Upper lobe of left lung (tissue), 6 donors: ENCODE measurements at places on chromosomes 6 and 20. TPM values are rescaled to one million over a fixed set of nuclear protein-coding genes. Genes with fewer than 3 reads are reported as not detected.

DNA sequence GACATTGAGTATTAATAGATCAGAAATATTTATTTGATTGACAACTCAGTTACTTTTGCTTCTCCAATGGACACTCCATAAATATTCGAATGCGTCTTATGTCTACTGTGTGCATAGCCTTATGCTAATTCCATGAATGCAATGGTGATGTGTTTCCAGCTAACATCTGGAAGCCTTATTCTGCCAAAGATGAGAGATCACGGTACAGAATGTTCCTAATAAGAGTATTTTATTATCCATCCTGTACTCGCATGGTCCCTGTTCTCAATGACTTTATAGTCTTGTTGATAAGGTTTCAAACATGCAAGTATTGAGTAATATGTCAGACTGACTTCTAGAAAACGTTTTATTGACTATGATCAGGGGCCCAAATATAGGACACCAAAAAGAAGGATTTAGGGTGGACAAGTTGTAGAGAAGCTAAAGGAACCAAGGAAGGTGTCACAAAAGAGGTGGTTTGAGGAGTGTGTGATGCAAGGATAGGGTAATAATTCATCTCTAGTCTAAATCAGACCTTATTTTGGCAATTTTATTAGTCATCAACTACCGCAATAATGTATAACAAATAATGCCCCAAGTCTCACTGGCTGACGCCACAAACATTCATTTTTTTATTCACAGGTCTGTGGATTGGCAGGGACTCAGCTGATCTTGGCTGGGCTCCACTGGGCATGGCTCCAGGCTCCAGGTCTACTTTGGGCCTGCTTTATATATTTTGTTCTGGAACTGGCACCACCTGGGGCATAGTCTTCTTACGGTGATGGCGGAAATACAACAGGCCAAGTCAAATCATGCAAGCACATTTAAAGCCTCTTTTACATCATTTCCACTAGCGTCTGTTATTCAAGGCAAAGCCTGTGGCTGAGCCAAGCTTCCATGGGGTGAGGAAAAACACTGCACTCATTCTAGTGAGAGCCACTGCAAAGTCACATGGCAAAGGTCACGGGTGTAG, 24.5 kb upstream of the CD83 start:
- H3K4me1 ChIP-seq, result no peaks in the 10 kb centered on the region
- no peak overlapping the region for H3K4me3 ChIP-seq
- DNase-seq, result no peak
- no peak overlapping the region for H3K27ac ChIP-seq
- no peaks in the 10 kb centered on the region for H3K36me3 ChIP-seq

- no peak overlapping the region for H3K4me3 ChIP-seq
- H3K27ac ChIP-seq, result no peak overlapping the region
- no peaks in the 10 kb centered on the region for H3K27me3 ChIP-seq
Measured at GRCh38 chr6:43105538-43106222, 29.6 kb downstream of the PTK7 start.

GRCh38 chr6:74768120-74768519, 437.7 kb downstream of the COL12A1 start:
- no peaks in the 10 kb centered on the region for H3K27me3 ChIP-seq
- no peak overlapping the region for H3K4me3 ChIP-seq
- DNase-seq, result no peak
- H3K4me1 ChIP-seq, result no peaks in the 10 kb centered on the region
- H3K27ac ChIP-seq, result no peak overlapping the region
- no peaks in the 10 kb centered on the region for H3K36me3 ChIP-seq

DNA sequence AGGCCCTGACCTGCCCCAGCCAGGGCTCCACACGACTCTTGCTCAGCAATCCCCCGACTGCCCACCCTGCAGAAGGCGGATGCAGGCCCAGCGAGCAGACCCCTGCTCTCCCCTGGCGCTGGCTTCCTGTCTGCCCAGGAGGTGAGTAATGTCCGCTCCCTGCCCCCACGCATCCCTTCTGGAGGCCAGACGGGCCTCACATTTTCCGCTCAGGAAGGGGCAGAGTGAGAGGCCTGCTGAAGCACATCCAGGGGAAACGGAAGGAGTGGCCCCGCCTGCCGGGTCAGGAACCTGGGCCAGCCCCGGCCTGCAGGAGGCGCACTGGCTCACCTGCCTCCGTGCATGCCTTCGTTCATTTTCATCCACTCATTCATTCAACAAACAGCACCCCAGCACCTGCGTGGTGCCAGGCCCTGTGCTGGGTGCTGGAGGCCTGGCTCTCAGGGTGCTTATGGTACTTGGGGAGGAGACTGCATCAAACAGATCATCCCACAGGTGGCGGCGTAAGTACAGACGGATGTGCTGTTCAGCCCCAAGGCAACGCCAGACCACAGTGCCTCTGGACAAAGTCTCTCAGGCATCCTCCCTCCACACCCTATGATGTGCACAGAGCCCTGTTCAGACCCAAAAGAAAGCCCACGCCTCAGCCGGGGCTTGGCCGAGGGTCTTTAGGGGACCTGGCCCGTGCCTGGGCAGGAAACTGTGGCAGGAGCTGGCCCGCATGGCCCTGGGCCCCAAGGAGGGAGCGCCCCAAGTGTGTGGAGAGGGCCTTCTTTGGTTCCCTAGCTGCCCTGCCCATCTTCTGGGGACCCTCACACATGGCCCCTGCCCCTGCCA, 112.1 kb downstream of the ASXL1 start:
- peak overlapping the region; percentile 80 for H3K27ac ChIP-seq
- H3K4me3 ChIP-seq, result no peak overlapping the region
- peaks cover 87% of the 10 kb centered on the region for H3K4me1 ChIP-seq
- peak; percentile 86 for DNase-seq

- H3K27ac ChIP-seq, result no peak overlapping the region
- DNase-seq, result no peak
- peaks cover 22% of the 10 kb centered on the region for H3K4me1 ChIP-seq
- H3K4me3 ChIP-seq, result no peak overlapping the region
- peaks cover 4% of the 10 kb centered on the region for H3K27me3 ChIP-seq
Measured at GRCh38 chr20:40565682-40566040, 123.4 kb downstream of the MAFB start.

GRCh38 chr6:35385457-35386202, 43.3 kb downstream of the PPARD start:
- H3K36me3 ChIP-seq, result no peaks in the 10 kb centered on the region
- no peaks in the 10 kb centered on the region for H3K4me1 ChIP-seq
- DNase-seq, result no peak
- no peak overlapping the region for H3K4me3 ChIP-seq
- H3K27ac ChIP-seq, result no peak overlapping the region

- H3K4me3 ChIP-seq, result peak overlapping the region; percentile 55
- peaks cover 18% of the 10 kb centered on the region for H3K27me3 ChIP-seq
- DNase-seq, result peak; percentile 70
- peaks cover 34% of the 10 kb centered on the region for H3K4me1 ChIP-seq
Measured at GRCh38 chr6:7540595-7540994, 876 bp upstream of the DSP start.

GRCh38 chr6:108575905-108576494, 15.3 kb downstream of the FOXO3 start:
- DNase-seq, result no peak
- H3K27ac ChIP-seq, result peak overlapping the region; percentile 58
- H3K27me3 ChIP-seq, result no peaks in the 10 kb centered on the region
- peaks cover 74% of the 10 kb centered on the region for H3K4me1 ChIP-seq
- peaks cover 30% of the 10 kb centered on the region for H3K36me3 ChIP-seq

DNA sequence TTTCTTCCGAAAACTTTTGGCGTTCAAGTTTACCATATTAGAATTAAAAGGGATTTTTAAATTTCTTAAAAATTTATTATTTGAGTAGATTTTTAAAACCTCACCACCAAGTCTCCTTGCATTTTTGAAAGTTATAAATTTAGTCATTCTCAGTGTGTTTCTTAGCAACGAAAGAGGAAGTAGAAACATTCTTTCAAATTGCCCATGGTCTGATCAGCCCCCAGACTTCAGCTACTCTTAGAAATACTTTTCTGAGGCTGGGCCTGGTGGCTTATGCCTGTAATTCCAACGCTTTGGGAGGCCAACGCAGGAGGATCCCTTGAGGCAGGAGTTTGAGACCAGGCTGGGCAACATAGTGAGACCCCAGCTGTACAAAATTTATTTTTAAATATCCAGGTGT, 15.1 kb upstream of the RTF2 start:
- no peak overlapping the region for H3K4me3 ChIP-seq
- no peaks in the 10 kb centered on the region for H3K4me1 ChIP-seq
- H3K36me3 ChIP-seq, result no peaks in the 10 kb centered on the region
- H3K27ac ChIP-seq, result no peak overlapping the region
- no peak for DNase-seq
- no peaks in the 10 kb centered on the region for H3K27me3 ChIP-seq

- H3K27ac ChIP-seq, result no peak overlapping the region
- no peak for DNase-seq
- H3K4me1 ChIP-seq, result no peaks in the 10 kb centered on the region
- H3K4me3 ChIP-seq, result no peak overlapping the region
Measured at GRCh38 chr6:34806738-34807453, 15.0 kb downstream of the BLTP3A start.

- no peak for DNase-seq
- H3K36me3 ChIP-seq, result peaks cover 10% of the 10 kb centered on the region
- no peaks in the 10 kb centered on the region for H3K4me1 ChIP-seq
- H3K27me3 ChIP-seq, result no peaks in the 10 kb centered on the region
- no peak overlapping the region for H3K4me3 ChIP-seq
Measured at GRCh38 chr6:12113190-12113577, 101.1 kb downstream of the HIVEP1 start.

DNA sequence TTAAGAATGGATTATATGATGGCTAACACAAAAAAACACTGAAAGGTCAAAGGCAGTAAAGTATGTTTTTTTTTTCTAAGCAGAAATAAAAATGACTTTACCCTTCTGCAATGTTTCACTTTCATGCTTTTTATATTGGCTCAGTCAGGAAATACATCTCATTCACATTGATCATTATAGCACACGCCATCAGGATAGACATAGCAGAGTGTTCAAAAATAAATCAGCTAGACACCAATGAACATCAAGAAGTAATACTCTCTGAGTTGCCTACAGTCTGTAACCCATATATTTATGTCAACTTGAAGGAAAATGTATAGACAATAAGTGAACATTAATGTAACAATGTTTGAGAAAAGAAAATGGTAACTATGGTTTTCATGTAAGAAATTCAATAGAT, 535.2 kb upstream of the EPHA7 start:
- no peak for DNase-seq
- H3K4me1 ChIP-seq, result no peaks in the 10 kb centered on the region
- H3K36me3 ChIP-seq, result no peaks in the 10 kb centered on the region
- no peak overlapping the region for H3K4me3 ChIP-seq

GRCh38 chr20:1383623-1384404, 9.0 kb downstream of the FKBP1A start:
- H3K36me3 ChIP-seq, result no peaks in the 10 kb centered on the region
- H3K4me1 ChIP-seq, result peaks cover 95% of the 10 kb centered on the region
- H3K27ac ChIP-seq, result no peak overlapping the region

DNA sequence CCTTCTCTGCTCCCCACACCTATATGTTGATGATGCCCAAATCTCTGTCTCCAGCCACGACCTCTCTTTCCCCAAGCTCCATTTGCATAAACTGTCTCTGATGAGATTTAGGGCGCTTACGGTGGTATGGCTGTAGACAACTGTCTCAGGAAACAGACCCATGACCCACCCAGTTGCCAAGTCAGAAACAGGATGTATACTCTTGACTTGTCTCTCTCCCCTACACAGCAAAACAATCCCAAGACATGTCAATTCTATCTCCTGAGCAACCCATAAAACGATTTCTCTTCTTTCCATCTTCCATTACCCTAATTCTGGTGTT, 13.9 kb downstream of the GNL1 start:
- H3K36me3 ChIP-seq, result peaks cover 6% of the 10 kb centered on the region
- H3K4me3 ChIP-seq, result peak overlapping the region; percentile 30
- H3K4me1 ChIP-seq, result peaks cover 26% of the 10 kb centered on the region

DNA sequence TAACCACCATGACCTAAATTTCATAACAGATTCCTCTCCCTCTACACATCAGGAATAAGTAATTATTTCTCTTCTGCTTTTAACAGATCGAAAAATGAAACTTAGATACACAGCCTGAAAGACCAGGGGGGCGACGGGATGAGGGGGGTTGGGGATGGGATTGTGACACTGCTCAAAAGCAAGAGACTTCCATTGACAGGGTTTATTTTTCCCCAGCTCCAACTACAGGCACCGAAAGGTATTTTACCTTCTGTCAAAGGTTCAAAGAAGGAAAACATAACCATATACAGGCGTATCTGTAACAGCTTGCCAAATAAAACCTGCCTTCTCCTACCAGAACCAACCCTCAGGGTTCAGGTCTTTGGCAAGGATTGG, 1.3 kb downstream of the EPHA7 start:
- no peak for DNase-seq
- H3K4me3 ChIP-seq, result no peak overlapping the region
- H3K4me1 ChIP-seq, result peaks cover 33% of the 10 kb centered on the region

GRCh38 chr6:143018955-143019354, 41.7 kb upstream of the AIG1 start:
- H3K27me3 ChIP-seq, result no peaks in the 10 kb centered on the region
- H3K27ac ChIP-seq, result no peak overlapping the region
- H3K4me3 ChIP-seq, result no peak overlapping the region
- no peaks in the 10 kb centered on the region for H3K36me3 ChIP-seq

The ETV7 gene
- 5.3 TPM for total RNA-seq

The BCAS4 gene
- total RNA-seq, result 4.4 TPM

The FAM217A gene
- not detected for total RNA-seq

The FNDC11 gene
- 1.2 TPM for total RNA-seq

The EYS gene
- total RNA-seq, result not detected
